GF-D8 (cell line): ENCODE measurements at places on chromosomes 5 and 9.

- no peak for DNase-seq
These were observed 619.4 kb downstream of the PDE4D start for GRCh38 chr5:59274106-59274636.

DNA sequence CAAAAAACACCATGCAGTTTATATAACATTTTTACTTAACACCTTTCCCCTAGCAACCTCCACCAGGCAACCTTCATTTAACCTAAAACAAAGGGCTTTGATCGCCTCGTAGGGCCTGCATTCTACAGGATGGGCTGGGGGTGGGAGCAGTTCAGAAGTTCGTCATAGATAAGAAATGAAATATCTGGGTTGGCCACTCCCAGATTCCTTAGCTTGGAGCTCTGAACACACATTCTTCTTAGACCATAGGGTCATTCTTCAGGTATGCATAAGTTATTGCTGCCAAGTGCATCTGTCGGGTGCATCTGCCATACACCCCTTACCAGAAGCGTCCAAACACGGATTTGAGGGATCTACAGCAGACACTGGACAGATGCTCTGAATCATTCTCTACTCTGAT, 4.3 kb upstream of the SLC22A5 start:
- DNase-seq = no peak

DNA sequence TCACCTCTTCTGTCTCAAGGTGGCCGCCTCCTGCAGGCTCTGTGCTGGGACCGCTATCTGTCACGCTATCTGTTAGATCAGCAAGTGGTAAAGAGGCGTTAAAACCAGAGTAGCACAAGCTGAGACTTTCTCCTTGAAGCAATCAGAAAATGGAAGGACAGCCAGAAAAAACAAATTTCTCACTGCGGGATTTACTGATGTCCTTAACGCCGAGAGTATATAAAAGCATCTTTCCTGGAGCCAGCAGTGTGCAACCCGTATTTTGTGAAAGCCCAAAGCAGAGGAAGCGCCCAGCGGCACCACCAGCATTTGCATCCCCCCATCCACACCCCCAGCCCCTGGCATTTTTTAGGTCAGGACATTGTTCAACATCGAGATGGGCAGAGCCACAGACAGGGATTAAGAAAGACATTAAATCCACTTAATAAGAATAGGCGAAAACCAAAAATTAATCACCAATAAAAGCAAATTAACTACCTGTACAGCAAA, 48.6 kb downstream of the DUSP1 start:
- no peak for DNase-seq

DNA sequence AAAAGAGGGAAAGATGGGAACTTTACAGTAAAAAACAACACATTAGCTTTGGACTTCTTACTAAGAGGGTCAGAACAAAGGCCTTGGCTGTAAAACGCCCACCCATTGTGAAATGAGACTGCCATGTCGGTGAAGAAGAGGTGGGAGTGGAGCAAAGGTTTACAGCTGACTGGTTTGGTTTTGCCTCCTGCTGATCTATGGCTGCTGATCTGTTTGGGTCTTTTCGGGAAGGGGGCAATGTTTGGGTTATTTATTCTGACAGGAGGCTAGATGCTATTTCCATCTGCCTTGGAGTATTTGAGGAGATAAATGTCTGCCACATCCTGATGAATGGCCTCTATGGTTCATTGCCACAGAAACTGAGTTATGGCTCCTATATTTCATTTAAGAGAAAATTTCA, 408.7 kb downstream of the TLE4 start:
- no peak for DNase-seq

DNA sequence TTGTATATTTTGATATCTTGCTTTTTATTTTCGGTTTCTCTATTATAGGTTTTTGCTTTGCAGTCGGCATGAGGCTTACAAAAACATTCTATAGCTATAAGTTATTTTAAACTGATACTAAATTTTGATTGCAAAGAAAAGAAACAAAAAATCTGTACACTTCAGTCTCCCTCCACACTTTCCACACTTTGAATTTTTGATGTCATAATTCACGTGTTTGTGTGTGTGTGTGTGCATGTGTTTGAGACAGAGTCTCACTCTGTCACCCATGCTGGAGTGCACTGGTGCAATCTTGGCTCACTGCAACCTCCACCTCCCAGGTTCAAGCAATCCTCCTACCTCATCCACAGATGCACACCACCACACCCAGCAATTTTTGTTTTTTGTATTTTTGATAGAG, 124.9 kb downstream of the MRPS30 start:
- no peak for DNase-seq

- DNase-seq = no peak
These were observed 34.1 kb downstream of the ETF1 start for GRCh38 chr5:138508958-138509357.

DNA sequence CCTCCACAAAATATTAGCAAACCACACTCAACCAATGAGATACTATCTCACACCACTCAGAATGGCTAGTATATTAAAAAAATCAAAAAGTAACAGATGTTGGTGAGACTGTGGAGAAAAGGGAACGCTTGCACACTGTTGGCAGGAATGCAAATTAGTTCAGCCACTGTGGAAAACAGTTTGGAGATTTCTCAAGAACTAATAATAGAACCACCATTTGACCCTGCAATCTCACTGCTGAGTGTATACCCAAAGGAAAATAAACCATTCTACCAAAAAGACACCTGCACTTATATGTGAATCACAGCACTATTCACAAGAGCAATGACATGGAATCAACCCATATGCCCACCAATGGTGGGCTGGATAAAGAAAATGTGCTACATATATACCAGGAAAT, 393.5 kb downstream of the PDE4D start:
- no peak for DNase-seq

DNA sequence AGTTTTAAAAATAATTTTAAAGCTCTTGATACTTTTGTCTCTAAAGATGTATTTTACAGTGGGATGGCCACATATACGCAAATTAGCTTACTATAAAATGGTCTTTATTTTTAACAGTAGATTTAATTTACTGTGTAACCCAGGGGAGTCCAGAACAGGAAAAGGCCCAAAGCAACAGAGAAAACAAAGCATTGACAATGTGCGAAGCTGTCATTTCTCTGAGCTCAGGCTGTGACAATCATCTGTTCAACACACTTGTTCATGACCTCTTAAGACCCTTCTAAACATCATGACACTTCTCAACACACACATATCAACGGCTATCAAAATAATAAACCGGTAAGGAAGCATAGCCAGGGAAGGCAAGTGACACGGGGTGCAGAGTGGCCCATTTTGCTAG, 499.6 kb upstream of the MPDZ start:
- no peak for DNase-seq

DNA sequence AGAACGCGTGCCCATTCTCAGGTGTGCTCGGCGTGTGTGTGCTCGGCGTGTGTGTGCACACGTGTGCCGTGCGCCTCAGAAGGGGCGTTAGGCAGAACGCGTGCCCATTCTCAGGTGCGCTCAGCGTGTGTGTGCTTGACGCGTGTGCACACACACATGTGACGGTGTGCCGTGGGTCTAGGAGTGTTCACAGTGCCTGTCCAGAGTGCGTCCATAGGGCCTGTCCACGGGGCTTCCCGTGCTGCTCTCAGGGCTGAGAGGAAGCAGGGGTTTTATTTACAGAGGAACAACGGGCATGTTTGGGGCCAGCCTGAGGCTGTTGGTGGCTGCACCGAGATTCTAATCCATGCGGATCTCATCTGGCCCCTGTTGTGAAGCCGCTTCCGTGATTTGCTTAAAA, 14.2 kb upstream of the AHRR start:
- DNase-seq = no peak

GRCh38 chr9:2378266-2378665, 243.3 kb upstream of the VLDLR start:
- no peak for DNase-seq

DNA sequence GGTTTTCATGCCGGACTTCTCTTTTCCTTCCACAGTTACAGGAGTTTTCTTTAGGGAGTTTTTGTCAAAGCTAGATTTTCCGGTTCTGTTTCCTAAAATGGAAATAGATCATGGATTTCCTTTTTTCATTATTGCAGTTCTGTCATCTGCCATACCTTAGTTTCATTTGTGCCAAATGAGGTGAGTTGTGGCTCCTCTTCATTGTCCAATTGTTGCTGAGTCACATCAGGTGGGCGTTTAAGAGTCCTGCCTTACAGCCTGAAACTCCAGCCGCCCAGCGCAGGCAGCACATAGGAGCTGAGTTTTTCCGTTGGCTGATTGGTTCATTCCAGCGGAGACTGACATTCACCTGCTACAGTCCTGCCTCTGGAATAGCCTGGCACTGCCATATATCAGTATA, 14.1 kb downstream of the SLC25A25 start:
- no peak for DNase-seq
